Chondrocyte (in vitro differentiated cells): ENCODE measurements at places on chromosomes 11 and 22. TPM values are rescaled to one million over a fixed set of nuclear protein-coding genes. Genes with fewer than 3 reads are reported as not detected.

GRCh38 chr11:10255388-10256125 is 38.5 kb downstream of the SBF2 start:
- no peaks in the 10 kb centered on the region for H3K36me3 ChIP-seq
- H3K27ac ChIP-seq = no peak overlapping the region
- peaks cover 17% of the 10 kb centered on the region for H3K4me1 ChIP-seq
- H3K4me3 ChIP-seq = no peak overlapping the region
- no peaks in the 10 kb centered on the region for H3K27me3 ChIP-seq
- DNase-seq = no peak

GRCh38 chr11:111069066-111069465 is 176.5 kb upstream of the POU2AF2 start:
- H3K36me3 ChIP-seq = peaks cover 2% of the 10 kb centered on the region
- no peak overlapping the region for H3K4me3 ChIP-seq
- no peaks in the 10 kb centered on the region for H3K27me3 ChIP-seq

DNA sequence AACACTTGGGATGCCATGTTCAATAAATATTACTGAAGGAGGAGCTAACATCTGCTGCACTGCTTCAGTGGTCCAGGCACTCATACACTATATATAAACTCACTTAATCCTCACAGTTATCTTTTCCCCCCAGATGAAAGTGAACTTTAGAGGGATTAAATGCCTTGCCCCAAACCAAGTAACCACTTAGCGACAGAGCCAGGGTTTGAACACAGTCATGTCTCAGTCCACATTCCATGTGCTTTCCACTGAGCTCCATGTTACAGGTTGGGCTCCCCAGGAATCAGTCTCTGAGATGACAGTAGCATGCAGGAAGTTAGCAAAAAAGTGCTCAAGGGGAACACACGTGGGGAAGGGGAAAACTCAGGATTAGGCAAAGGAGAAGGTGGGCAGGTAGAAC is 59.3 kb downstream of the ENDOD1 start:
- no peak for DNase-seq
- peak overlapping the region; percentile 56 for H3K27ac ChIP-seq
- H3K4me1 ChIP-seq = peaks cover 67% of the 10 kb centered on the region
- no peaks in the 10 kb centered on the region for H3K27me3 ChIP-seq
- H3K4me3 ChIP-seq = no peak overlapping the region
- no peaks in the 10 kb centered on the region for H3K36me3 ChIP-seq

Gene UPK3A
- not detected in 3 replicates for total RNA-seq

GRCh38 chr22:35126993-35127392 is 61.0 kb downstream of the ISX start:
- DNase-seq = no peak
- no peak overlapping the region for H3K4me3 ChIP-seq

DNA sequence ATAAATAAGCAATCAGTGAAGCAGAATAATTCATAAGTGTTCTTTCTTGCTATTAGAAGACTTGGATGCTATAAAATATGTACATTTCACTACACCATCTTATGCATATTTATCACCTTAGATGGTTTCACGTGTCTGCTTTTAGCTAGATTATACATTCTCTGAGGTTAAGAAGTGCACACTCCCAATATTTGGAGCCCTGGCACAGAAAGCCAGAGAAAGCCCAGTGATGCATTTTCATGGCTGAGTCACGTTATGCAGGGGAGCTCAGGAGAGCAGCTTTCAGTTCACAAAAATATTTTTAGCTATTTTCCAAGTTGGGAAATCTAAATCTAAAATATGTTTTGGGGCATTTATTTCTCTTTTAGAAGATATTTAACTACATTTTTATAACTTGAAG is 5.1 kb upstream of the TP53AIP1 start:
- H3K4me1 ChIP-seq = peaks cover 4% of the 10 kb centered on the region
- H3K4me3 ChIP-seq = no peak overlapping the region
- peaks cover 8% of the 10 kb centered on the region for H3K27me3 ChIP-seq
- no peak overlapping the region for H3K27ac ChIP-seq
- no peaks in the 10 kb centered on the region for H3K36me3 ChIP-seq

DNA sequence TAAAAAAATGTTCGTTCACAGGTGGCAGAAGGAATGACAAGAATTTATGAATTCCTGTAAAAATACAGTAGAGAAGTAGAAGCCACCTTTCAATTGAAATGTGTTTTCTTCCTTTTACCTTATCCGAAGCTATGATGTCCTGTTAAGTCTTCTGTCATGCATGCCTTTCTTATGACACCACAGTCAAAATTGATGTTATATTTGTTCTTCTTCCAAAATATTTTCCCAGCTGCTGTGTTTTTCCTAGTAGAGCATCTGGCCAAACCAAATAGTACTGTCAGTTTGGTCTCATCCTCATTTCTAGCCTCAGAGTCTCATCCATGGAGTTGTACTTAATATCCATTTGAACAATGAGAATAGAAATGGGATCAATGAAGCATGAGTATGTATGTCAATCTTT is 206.1 kb downstream of the PGR start:
- no peak for DNase-seq
- H3K27ac ChIP-seq = no peak overlapping the region
- H3K4me1 ChIP-seq = peaks cover 35% of the 10 kb centered on the region
- no peak overlapping the region for H3K4me3 ChIP-seq
- no peaks in the 10 kb centered on the region for H3K27me3 ChIP-seq

DNA sequence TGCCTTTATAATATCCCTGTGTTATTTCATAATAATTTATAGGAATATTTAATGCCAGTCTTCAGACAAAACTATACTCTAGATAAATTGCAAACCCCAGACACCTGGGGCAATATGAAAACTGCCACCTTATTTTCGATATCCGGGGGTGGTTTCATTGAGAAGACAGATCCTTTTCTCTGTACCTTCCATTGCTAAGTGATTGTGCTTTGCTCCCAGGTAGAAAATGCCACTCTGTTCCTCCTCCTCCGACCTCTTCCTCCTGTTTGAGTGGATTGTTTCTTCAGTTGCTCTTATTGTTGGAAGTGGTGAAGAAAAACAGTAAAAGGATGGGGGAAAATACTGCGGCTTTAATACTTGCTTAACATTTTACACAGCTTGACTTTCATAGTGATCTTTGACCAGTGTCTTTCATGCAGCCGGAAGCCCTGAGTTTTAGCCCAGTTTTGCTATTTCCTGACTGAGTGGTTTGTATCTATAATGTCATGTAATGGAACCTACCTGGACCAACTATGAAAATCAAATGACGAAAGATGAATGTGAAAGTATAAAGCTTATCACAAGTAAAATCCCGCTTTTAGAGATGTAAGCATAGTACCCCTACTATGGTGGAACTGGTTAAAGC is 5.6 kb upstream of the GRIK4 start:
- H3K4me1 ChIP-seq = peaks cover 8% of the 10 kb centered on the region
- H3K36me3 ChIP-seq = no peaks in the 10 kb centered on the region
- DNase-seq = no peak
- H3K27ac ChIP-seq = no peak overlapping the region
- H3K4me3 ChIP-seq = no peak overlapping the region

Gene CENPM
- 3.3 to 9.3 TPM (median 3.3 TPM) in 3 replicates for total RNA-seq

Gene KRTAP5-9
- 0.20 to 0.36 TPM in 2 of 3 replicates, not detected in the other for total RNA-seq

DNA sequence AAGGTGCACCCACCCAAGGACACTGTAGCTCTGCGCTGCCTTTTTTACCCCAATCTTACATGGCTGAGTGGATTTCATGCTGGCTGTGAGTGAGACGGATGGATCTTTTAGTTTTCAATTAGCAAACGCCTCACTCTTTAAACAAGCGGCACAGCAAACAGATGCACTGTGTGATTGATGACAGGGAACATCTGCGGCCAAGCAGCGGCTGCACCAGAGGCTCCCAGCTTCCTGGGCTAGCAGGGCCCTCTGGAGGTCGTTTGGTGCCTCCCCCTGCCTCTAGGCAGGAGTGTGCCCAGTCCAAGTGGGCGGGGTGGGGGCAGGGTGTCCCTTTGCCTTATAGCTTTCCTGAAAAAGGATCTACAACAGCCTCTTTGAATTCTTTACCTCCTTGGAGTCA is 2.1 kb upstream of the DRD2 start:
- H3K4me3 ChIP-seq = no peak overlapping the region
- DNase-seq = no peak
- peaks cover 11% of the 10 kb centered on the region for H3K4me1 ChIP-seq
- no peak overlapping the region for H3K27ac ChIP-seq
- peaks cover 68% of the 10 kb centered on the region for H3K27me3 ChIP-seq

GRCh38 chr11:104761511-104761910 is 136.7 kb downstream of the CASP12 start:
- no peaks in the 10 kb centered on the region for H3K27me3 ChIP-seq
- DNase-seq = no peak
- peaks cover 6% of the 10 kb centered on the region for H3K36me3 ChIP-seq
- no peaks in the 10 kb centered on the region for H3K4me1 ChIP-seq
- H3K27ac ChIP-seq = no peak overlapping the region

DNA sequence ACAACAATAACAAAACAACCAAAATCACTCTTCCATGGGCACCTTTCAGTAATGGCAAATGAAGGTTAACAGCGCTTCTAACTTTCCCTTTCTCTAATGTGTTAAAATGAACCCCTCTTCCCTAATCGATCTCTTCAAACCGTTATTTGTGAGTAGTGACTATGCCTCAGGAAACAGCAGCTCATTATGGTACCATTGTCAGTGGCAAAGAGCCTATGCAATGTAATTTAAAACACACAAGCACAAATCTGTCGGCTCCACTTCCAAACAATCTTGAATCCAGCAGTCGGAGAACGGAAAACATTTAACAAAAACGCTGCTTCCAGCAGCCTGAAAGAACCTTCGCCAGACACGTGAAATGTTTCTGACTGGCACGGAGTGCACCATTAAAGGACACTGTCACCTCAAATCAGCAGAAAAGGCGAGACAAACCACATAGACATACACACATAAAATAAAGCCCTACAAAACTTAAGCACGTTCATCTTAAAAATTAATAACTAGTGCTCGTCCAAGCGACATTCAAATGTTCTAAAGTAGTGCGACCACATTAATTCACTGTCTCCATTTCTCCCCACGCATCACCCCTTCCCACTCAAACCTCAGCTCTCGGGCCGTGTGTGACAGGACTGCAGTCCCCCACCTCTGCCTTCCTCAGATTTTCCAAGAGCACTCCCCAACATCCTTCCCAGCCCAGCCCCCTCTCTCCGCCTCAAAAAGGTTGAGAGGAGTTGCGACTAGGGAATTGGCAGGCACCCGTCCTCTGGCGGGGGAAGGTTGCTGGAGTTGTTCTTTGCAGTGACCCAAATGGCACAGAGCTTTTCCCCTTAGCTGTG is 748 bp downstream of the RAB30 start:
- no peaks in the 10 kb centered on the region for H3K27me3 ChIP-seq
- H3K27ac ChIP-seq = no peak overlapping the region

Gene KRTAP5-11
- not detected in 3 replicates for total RNA-seq

DNA sequence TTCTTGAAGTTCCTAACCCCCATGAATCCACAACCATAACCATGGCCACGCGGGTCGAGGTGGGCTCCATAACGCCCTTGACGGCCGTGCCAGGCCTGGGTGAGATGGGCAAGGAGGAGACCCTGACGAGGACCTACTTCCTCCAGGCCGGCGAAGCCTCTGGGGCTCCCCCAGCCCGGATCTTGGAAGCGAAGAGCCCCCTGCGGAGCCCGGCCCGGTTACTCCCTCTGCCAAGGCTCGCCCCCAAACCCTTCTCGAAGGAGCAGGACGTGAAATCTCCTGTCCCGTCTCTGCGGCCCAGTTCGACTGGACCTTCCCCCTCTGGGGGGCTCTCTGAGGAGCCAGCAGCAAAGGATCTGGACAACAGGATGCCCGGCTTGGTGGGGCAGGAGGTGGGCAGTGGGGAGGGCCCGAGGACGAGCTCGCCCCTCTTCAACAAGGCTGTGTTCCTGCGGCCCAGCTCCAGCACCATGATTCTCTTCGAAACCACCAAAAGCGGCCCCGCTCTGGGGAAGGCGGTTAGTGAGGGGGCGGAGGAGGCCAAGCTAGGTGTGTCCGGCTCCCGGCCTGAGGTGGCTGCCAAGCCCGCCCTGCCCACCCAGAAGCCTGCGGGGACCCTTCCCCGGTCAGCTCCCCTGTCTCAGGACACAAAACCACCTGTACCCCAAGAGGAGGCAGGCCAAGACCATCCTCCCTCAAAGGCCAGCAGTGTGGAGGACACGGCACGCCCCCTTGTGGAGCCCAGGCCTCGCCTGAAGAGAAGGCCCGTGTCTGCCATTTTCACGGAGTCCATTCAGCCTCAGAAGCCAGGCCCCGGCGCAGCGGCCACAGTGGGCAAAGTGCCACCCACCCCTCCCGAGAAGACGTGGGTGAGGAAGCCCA is 75.7 kb downstream of the KIAA1671 start:
- peaks cover 6% of the 10 kb centered on the region for H3K36me3 ChIP-seq
- H3K4me1 ChIP-seq = peaks cover 51% of the 10 kb centered on the region
- H3K27ac ChIP-seq = peak overlapping the region; percentile 38
- H3K4me3 ChIP-seq = no peak overlapping the region

DNA sequence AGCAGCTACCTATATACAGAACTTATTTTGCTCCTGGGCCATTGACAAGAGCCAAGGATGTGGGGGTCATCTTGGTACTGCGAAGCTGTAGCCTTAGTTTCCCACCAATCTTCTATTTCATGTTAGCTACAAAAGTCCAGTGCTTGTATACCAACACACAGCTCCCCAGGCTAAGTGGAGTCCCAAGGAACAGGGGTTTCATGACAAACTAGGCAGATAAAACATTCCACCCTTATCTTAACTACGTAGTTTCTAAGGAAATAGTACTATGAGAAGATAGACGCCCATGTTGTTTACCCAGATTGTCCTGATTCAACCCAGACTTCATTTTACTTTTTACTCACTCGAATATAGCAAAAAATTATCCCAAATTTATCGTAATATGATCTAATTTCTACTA is 218.5 kb downstream of the DYNC2H1 start:
- no peak overlapping the region for H3K4me3 ChIP-seq
- H3K27me3 ChIP-seq = no peaks in the 10 kb centered on the region
- H3K36me3 ChIP-seq = peaks cover 10% of the 10 kb centered on the region
- H3K27ac ChIP-seq = no peak overlapping the region

Gene APOL6
- 2.1 to 4.6 TPM (median 4.6 TPM) in 3 replicates for total RNA-seq

DNA sequence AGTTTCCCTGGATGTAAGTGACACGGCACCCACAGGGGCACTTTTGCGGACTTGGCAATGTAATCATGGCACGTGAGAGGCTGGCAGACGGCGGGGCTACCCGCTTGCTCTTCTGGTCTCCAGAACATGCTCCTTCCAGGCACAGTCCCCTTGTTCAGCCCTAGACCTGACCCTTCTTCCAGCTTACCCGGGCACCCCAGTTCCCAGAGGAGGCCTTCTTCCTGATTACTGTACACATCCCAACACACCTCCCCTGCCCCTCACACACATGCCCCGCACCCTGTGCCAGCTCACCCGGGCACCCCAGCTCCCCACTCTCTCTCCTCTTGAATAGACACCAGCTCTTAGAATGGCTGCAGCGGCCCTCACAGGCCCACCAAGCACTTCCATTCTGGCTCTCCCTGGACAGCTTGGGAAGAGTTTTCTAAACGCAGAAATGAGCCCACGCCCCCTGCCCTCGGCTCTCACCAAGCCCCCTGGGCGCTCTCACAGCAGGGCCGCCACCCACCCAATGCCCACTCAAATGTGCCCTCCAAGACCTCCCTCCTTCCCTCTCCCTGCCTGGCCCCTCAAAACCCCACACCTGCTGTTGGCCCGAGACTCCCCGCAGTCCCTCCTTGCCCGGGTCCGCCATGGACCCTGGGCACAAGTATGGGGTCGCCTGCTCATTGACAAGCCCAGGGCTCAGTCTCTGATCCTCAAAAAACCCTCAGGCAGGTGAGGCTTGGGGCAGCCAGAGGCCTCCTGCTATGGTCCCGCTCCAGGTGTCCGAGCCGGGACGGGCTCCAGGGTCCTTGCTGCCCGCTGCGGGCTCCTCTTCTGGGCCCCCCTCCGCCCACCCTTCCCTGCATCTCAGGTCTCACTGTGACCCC is 88.5 kb downstream of the WNT7B start:
- H3K27ac ChIP-seq = no peak overlapping the region
- no peak overlapping the region for H3K4me3 ChIP-seq
- peaks cover 9% of the 10 kb centered on the region for H3K27me3 ChIP-seq
- H3K36me3 ChIP-seq = no peaks in the 10 kb centered on the region
- DNase-seq = peak; percentile 76
- no peaks in the 10 kb centered on the region for H3K4me1 ChIP-seq
